SIG-M5 (cell line): ENCODE measurements at places on chromosomes 3 and 15.

GRCh38 chr15:81331600-81331999 lies 7.7 kb upstream of the STARD5 start:
- DNase-seq, result no peak

DNA sequence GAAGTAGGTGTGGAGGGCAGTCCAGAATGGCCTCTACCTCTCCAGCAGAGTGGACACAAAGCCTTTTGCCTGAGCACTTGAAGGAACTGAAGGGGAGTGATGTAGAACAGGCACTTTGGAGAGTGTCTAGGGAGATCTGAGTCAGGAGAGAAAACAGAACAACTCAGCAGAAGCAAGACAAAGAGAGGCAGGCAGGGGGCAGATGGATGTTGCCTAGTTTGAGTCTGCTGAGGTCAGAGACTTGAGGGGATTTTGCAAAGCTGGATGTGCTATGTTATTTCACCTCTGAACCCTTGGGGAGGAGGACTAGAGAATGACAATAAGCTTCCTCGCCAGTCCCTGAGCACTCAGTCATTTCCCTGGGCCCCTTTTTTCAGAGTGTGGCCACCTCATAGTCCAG lies 366.4 kb downstream of the EPHB1 start:
- DNase-seq, result no peak

DNA sequence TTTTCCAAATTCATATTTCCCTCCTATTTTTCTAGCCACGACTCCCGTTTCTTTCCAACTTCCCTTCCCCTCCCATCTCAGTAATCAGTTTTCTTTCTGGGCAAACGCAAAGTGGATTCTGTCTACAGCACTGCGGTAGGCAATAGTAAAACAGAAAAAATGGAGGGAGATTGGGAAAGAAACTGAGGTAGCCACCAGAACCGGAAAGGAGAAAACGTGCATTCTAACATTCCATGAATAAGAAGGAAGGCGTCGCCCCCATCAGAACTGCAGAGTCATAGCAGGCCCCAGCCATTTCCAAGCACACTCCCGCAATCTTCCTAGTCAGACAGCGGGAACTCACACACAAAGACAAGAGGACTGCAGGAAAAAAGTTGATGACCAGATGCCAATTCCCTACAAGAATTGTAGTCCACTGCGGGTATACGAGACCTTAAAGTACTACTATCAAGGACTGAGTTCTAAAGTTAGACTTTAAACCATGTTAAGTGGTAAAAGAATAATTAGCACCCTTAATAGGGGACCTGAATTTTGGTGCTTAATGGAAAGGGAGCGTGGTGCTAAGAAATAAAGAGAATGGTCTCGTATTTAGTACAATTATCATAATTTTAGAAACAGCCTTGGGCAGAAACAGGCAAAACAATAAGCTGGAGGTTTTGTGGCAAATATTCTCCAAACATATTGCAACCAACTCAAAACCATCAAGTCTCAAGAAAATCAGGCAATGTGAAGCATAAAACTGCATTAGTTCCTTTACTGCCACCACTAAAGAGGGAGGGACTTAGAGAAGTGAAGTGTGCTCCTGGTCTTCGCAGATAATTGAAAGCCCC lies 1.4 kb downstream of the PFN2 start:
- no peak for DNase-seq

DNA sequence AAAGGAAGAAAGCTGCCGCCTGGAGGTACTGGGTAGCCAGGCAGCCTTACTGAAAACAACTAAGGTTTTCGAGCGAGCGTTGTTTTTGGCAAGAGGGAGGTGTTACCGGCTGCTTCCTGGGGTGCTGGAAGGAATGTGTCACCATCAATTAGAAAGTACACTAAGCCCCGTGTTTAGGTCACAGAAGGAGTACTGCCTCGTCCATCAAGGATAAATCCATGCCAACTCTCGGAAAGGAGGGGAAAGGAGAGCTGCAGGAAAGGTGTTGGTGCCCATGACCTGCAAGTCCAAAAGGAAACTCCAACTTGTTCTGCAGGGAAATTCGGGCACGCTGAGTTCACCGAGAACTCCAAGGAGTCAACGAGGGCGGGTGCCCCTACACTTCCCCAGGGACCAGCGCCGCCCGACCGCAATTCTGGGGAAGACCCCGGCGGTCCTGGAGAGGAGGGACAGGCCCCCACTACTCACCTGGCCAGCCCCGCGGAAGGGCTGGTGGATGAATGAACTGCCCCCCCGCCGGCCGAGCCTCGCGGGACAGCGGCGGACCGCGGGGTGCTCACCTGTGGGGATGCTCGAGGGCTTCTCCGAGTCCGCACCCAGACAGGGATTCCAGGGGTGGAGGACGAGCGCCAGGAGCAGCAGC lies 542 bp downstream of the PLOD2 start:
- no peak for DNase-seq

GRCh38 chr3:176796371-176796770 lies 400.9 kb downstream of the TBL1XR1 start:
- no peak for DNase-seq

DNA sequence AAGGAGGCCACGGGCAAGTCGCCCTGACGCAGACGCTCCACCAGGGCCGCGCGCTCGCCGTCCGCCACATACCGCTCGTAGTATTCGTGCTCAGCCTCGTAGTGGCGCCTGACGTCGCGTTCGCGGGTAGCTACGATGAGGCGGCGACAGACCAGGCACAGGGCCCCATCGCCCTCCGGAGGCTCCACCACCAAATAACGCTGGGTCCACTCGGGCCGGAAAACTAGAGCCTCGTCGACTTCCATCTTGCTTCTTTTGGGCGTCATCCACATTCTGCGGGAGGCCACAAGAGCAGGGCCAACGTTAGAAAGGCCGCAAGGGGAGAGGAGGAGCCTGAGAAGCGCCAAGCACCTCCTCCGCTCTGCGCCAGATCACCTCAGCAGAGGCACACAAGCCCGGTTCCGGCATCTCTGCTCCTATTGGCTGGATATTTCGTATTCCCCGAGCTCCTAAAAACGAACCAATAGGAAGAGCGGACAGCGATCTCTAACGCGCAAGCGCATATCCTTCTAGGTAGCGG lies at the start of gene EPM2AIP1:
EPM2AIP1 (minus strand) TSS at position 326 of the 520 bp plus-strand sequence; CDS start at position 272, 54 bp downstream.
- no peak for DNase-seq

- DNase-seq, result no peak
Observed at GRCh38 chr15:75192307-75192706, 9.4 kb upstream of the C15orf39 start.

GRCh38 chr3:15010664-15011063 lies 54.5 kb downstream of the MRPS25 start:
- DNase-seq, result no peak

DNA sequence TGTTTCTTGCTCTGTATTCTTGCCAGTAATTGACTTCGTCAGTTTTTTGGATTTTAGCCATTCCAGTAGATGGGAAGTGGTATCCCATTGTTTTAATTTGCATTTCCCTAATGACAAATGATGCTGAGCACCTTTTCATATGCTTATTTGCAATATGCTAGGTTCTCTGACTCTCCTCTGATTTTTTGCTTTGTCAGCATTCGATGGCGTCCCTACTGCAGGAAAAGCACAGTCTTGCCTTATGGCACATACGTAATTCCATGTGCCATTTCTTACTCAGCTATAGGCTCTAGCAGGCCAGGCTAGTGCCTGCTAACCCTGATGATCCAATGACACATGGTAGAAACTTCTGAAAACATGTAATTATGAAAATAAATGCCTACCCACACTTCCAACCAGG lies 239.2 kb upstream of the ATP10A start:
- DNase-seq, result no peak

GRCh38 chr3:43289401-43289800 lies 3.1 kb downstream of the SNRK start:
- DNase-seq, result no peak

GRCh38 chr3:131735116-131735515 lies 232.3 kb upstream of the MRPL3 start:
- no peak for DNase-seq

GRCh38 chr15:64024172-64025050 lies 21.9 kb downstream of the DAPK2 start:
- no peak for DNase-seq
